T-helper 9 cell (primary cell): ENCODE measurements at places on chromosomes 12 and 14.

- no peak for DNase-seq
Measured at GRCh38 chr12:15050659-15051058, 77.8 kb downstream of the PDE6H start.

DNA sequence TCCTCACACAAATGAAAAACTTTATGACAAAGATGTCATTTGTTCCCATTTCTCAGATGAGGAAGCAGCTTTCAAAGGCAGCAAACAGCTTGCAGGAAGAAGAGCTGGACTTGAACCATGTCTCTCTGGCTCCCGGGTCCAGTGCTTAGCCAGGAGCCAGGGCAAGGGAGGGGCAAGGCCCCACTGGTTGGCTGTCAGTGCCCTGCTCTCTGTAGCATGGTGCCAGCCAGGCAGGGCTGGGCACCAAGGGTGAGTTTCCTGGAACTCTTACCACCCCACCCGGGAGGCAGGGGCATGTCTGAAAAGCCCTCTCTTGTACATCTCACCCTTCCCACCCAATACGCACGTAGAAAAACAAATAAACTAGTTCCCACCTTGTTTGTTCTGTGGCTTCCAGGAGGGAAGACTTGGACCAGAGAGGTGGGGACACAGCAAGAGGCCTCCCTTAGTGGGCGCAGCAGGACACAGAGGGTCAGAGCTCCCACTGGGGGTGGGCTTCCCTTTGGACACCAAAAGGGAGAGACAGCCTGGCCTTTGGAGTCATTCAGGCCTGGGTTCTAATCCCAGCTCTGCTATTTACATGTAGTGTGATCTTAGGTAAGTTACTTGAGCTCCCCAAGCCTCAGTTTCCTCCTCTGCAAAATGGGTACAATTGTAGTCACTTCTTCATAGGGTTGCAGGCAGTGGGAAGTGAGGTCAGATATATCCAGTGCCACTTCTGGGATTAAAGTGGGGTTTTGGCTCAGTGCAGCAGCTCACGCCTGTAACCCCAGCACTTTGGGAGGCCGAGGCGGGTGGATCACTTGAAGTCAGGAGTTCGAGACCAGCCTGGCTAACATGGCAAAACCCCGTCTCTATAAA, 17.2 kb downstream of the TRPV4 start:
- DNase-seq = no peak

DNA sequence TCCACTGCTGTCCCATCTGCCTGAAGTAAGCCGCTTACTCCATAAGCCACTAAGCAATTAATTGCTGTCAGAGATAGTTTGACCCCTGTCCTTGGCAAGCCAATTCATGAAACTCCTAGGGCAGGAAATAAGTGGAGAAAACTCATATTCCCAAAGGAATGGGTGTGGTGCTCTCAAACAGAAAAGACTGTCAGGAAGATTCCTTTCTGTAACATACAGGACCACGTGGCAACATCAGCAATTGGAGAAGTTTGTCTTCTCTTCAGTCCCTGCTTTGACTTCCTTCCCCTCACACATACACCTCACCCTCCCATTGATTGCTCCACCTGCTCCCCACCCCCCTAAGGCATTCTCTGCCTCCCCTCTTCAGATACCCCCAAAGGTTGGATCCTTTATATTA, 36.2 kb upstream of the MDM1 start:
- no peak for DNase-seq

GRCh38 chr12:108257610-108258106, 81.5 kb downstream of the CMKLR1 start:
- no peak for DNase-seq

DNA sequence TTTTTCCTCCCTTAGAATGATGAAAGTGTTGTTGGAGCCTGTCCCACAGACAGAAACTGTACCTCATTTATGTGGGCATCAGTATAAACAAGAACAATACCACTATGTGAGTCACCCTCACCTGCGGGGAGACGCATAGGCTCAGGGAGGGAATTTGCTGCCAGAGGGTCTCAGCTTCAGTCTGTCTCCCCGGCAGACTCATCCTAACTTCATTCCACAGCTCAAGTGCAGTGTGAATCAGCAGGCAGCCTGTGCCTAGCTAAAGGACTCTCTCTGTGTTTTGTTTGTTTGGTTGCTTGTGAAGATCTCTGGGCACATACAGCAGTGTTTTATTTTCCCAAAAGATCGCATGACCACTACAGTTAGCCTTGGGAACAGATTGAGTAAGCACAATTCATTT, 98.9 kb downstream of the PRKCH start:
- no peak for DNase-seq

DNA sequence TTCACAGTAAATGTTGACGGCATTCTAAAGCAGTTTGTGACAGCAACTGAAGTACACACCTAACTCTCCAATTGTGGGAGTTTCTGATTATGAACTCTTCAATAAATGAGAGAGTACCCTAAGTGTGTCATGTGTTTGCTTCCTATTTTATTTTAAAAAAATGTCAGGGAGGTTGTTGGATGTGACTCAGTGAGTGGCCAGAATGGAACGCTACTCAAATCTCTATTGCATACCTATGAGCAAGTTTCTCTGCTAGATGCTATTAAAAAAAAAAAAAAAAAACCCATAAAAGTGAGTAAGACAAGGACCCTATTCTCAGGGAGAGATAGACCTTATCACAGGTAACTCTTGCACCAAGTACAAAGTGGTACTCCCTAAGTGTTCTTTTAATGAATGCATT, 256.6 kb downstream of the BTG1 start:
- no peak for DNase-seq

DNA sequence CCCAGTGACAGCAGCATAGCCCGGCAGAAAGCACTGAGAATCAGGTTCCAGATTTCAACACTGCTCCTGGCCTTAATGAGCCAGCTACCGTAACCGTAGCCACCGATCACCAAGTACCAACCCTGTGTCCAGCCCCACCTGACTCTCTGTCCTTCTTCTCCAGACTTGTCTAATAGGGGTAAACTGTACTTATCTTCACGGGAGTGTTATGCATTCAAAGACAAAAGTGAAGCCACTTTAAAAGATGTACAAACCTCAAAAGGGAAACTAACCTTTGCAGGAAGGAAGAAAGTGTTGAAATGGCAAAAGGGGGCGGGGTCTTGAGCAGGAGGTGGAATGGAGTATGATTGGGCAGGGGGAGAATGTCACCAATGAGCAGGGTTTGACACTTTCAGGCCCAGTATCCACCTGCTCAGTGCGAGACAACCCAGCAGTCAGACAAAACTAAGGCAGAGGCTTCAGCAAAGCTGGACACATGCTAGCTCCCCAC, 226.1 kb downstream of the CHST11 start:
- peak; percentile 52 for DNase-seq

DNA sequence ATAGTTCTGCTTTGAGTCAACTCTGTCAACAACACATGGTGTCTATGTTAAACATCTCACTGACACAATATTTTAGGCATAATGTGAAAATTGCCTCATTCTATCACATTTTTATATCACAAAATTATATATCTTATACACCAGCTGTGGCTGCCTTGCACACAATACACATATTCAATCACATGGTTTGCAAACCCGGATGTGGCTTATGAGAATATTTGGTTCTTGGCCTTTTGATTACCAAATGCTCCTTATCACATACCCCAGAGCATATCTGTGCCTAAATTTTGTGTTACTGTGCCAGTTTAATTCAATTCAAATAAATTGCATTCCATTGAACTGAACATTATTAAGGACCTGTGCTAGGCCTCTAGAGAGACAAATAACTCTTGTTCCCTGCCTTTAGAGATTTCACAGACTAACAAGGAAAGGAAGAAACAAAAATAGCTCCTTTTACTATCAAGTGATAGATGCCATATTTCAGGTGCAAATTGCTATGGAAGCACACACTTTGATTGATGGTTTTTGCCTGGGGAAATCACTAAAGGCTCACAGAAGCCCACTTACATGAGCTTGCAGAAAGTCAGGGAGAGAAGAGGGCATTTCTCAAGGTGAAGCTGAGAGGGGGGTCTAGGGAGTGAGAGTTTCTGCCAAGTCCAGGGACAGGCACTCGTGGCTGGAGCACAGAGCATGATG, 63.4 kb downstream of the PPP1R36 start:
- DNase-seq = no peak
